Activated CD8-positive, alpha-beta T cell treated with anti-CD3 and anti-CD28 coated beads for 36 hours (primary cell): ENCODE measurements at places on chromosomes 7 and 10. TPM values are rescaled to one million over a fixed set of nuclear protein-coding genes. Genes with fewer than 3 reads are reported as not detected.

DNA sequence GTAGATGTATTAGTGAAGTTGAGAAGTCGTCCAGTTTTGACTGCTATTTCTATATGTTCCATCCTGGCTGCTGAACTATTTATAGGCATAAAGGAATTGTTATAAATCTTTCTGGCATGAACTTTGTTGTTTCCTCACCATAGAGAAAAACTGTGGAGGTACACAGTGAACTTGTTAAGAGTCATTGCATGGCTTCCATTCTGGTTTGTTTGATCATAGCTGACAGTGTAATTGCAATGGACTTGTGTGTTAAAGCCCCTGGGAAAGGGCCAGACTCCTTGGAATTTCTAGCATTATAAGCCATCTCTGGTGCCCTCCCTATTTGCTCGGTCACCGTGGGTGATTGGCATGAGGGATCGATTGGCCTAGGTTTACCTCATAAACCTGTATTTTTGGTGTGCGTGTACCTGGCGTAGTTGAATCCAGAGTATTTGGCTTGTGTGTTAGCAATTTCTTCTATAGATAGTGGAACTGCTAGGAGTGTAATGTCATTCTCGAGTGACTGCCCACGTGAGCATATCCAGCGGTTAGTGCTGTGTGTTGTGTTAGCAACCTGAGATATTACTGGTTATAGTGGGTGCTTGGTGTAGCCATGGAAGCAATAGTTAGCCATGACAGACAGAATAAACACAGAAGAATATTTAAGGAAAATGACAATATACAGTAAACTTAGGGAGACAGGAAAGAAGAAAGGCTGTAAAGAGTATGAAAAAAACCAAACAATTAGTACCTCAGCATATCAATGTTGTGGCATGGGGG, 5.9 kb upstream of the SYPL1 start:
- no peak for DNase-seq

GRCh38 chr7:138625084-138625848, 75.9 kb downstream of the SVOPL start:
- DNase-seq = no peak

DNA sequence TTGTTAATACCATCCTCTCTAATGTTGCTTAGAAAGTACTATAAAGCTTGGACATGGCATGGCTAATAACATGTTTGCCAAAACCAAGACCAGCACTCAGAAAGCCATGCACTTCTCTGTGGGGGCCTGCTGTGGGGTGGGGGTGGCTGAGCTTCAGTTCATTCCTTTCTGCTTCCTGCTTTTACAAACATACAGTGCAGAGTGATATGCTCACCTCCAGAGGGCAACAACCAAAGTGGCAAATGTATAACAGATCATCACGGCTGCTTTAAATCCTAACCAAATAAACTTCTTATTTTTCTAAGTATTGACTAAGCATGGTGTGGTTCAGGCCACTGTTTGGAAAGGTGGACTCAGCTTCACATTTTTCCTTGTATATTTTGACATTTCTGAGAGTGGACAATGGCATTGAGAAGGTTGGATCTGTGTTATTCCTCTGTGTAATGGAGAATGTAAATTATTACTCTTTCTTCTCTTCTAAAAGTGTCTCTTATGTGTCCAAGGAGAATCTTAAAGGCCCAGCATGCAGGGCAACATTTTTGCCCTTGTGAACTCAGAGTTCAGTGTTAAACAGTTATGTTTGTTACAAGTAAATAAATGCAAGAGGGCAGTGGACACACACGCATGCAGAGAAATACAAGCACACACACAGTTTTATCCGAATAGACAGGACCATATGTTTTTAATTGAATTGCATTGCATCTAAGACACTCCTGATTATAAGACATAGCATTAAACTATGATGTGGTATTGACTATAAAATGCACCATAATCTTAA, 186.1 kb downstream of the HERPUD2 start:
- no peak for DNase-seq

Gene VWA2
- not detected for total RNA-seq

GRCh38 chr10:112298581-112298980, 15.4 kb downstream of the TECTB start:
- DNase-seq = no peak

Gene UBN2
- 7.6 TPM for total RNA-seq
